ENCODE measurements at places on chromosomes 2 and 18. TPM values are rescaled to one million over a fixed set of nuclear protein-coding genes. Genes with fewer than 3 reads are reported as not detected.

The COX7A2L gene
- 60.8 TPM for total RNA-seq

GRCh38 chr2:98710734-98711133, 20.2 kb downstream of the MGAT4A start:
- H3K4me1 ChIP-seq: peaks cover 16% of the 10 kb centered on the region
- H3K27ac ChIP-seq: no peak overlapping the region
- no peak overlapping the region for H3K4me3 ChIP-seq
- H3K36me3 ChIP-seq: no peaks in the 10 kb centered on the region

- no peaks in the 10 kb centered on the region for H3K4me1 ChIP-seq
- H3K36me3 ChIP-seq: no peaks in the 10 kb centered on the region
- no peak overlapping the region for H3K4me3 ChIP-seq
These were observed 104.8 kb upstream of the TFPI start for GRCh38 chr2:187658952-187659525.

DNA sequence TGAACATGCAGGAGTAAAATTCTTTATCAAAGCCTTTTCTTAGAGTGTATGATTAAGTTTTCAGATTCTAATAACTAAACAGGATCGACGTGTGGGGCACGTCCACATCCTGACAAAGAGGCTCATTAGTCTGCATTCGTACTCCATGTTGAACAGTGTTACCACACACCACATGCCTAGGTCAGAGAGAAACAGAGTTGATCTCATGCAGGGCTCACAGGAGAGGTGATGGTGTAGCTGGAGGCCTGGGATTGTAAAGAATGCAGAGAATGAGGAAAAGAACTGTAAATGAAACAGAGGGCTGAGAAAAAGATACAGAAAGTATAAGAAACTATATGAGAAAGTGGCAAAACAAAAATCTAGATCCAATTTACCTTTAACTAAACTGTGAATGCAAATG, 632.5 kb downstream of the BCL11A start:
- H3K4me1 ChIP-seq: no peaks in the 10 kb centered on the region
- DNase-seq: no peak
- no peaks in the 10 kb centered on the region for H3K36me3 ChIP-seq
- no peak overlapping the region for H3K4me3 ChIP-seq
- no peaks in the 10 kb centered on the region for H3K27me3 ChIP-seq

DNA sequence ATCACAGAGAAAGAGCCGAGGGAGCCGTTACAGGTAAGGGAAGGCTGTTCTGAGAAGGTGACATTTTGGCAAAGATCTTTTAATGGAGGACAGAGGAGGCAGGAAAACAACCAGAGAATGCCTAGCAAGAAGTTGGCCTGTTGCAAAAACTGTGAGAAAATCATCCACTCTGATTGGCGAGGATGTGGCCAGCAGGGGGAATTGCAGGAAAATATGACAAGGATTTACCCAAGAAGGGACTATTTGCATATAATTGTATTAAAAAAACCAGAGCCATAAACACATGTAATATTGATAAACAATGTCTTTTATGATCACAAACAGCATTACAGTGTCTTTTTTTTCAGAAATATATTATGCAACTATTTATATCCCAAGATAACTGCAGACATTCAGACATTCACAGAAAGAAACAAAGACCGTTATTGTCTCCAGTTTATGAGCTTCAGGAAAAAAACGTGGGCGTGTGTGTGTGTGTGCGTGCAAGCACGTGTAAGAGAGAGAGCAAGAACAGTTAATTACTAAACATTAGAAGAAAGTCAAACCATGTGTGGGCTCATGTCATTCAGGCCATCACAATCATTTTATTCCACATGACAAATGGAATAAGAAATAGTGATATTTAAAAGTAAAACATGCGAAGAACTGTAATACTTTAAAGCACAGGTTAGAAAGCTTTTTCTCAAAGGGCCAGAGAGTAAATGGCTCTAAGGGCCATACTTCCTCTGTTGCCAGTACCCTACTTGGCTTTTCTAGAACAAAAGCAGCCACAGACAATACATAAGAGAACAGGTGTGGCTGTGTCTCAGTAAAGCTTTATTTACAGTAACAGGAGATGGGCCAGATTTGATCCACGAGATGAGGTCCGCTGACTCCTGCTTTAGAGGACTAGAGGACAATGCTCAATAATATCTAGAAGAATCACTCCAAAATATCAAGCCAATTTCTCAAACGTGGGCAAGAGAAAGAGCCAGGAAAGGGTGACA, 324.1 kb downstream of the DLGAP1 start:
- H3K36me3 ChIP-seq: no peaks in the 10 kb centered on the region
- H3K27ac ChIP-seq: no peak overlapping the region
- no peak for DNase-seq
- H3K27me3 ChIP-seq: no peaks in the 10 kb centered on the region

DNA sequence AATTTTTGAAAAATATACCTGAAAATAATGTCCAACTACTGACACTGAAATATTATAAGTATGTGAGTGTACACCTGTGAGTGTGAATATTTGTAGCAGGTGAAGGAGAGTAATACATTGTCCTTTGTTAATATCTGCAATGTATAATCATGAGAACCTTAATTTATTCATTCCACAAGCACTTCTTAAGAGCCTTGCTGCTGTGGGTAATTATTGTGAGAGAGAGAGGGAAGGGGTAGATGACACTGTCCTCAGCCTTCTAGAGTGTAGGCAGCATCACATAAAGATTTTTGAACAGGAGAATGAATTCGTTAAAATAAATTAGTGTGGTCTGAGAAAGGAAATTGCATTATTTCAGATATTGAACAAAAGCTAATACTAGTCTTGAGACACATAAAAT, 157.2 kb downstream of the MAP2 start:
- DNase-seq: no peak
- no peaks in the 10 kb centered on the region for H3K4me1 ChIP-seq
- H3K27me3 ChIP-seq: no peaks in the 10 kb centered on the region
- no peak overlapping the region for H3K4me3 ChIP-seq
- H3K36me3 ChIP-seq: no peaks in the 10 kb centered on the region

DNA sequence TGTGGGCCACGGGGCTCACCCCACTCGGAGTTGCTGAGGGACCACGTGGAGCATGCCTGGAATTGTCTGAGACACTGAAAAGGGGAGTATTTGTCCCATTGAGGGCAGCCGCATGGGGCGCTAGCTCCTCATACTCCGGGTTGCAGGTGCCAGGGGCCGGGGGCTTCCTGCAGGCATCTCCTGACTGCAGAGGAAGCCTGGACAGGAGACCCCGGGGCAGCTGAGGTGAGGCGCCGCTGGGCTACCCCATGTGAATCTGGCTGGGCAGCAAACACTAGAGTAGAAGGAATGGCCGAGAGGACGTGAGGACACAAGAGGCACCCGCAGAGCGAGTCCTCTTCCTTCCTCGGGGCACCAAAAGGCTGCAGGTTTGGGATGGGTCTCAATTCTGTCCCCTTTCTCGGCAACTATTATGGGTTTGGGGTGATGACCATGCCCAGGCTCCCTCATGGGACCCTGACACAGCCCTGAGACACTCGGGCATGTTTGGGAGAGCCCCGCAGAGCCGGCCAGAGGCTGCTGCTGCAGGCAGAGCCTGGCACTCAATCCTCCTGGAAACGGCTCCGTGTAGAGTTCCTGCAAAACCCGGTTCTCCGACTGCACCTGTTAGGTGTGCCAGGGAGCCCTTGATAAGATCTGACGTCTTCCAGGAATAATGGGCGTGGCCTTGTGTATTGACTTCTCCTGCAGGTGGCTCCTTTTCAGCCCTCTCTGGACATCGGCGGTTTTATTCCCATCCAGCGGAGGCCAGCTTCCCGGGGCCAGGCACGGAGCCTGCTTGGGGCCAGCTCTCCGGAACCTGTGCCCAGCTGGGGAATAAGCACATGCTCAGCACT, 77.0 kb downstream of the CTIF start:
- H3K27me3 ChIP-seq: no peaks in the 10 kb centered on the region
- H3K27ac ChIP-seq: no peak overlapping the region
- no peaks in the 10 kb centered on the region for H3K36me3 ChIP-seq
- no peak overlapping the region for H3K4me3 ChIP-seq
- no peaks in the 10 kb centered on the region for H3K4me1 ChIP-seq
- DNase-seq: peak; percentile 32

- no peak overlapping the region for H3K27ac ChIP-seq
- H3K27me3 ChIP-seq: no peaks in the 10 kb centered on the region
- no peaks in the 10 kb centered on the region for H3K4me1 ChIP-seq
- no peak overlapping the region for H3K4me3 ChIP-seq
These were observed 306.7 kb upstream of the POU3F3 start for GRCh38 chr2:104547221-104547620.

DNA sequence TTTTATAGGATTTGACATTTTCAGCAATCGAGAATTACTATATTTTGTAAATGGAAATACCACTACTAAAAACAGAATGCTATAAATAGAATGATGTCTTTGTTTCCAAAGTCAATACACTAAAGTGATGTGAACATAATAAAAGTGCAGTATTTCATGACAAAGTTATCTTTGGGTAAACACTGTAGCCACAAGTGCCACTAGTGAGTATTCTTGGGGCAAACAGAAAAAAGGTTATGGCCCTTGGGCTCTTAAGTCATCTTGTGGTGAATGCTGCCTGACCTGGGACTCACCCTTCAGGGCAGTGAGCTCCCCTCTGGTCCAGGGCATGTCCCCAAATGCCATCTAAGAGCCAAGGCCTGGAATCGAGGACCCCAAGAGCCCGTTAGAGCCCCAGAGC, 99.2 kb upstream of the KYNU start:
- H3K27ac ChIP-seq: no peak overlapping the region
- H3K27me3 ChIP-seq: no peaks in the 10 kb centered on the region
- peak; percentile 51 for DNase-seq
- H3K4me3 ChIP-seq: no peak overlapping the region
- H3K4me1 ChIP-seq: no peaks in the 10 kb centered on the region
- no peaks in the 10 kb centered on the region for H3K36me3 ChIP-seq

- no peak overlapping the region for H3K27ac ChIP-seq
- H3K4me1 ChIP-seq: no peaks in the 10 kb centered on the region
- DNase-seq: no peak
- no peak overlapping the region for H3K4me3 ChIP-seq
- H3K27me3 ChIP-seq: no peaks in the 10 kb centered on the region
These were observed 176.1 kb upstream of the PID1 start for GRCh38 chr2:229447227-229447626.

DNA sequence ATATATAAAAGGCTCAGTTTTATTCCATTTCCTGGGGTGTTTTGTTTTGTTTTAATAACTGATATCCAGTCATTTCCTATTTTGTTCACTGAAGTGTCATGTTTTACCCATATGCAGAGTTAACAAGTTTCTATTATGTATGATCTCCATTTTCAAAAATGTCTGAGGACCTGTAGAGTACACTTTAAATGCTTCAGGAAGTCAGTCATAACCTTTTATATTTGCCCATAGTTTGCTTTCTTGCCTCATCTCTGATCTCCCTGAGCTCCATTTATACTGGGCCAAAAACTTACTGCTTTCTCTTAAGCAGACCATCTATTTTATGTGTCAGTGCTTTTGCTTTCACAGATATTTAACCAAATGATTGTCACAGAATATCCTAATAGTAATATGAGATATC, 278.7 kb downstream of the MBD5 start:
- H3K36me3 ChIP-seq: no peaks in the 10 kb centered on the region
- no peak for DNase-seq
- H3K27ac ChIP-seq: no peak overlapping the region
- H3K4me3 ChIP-seq: no peak overlapping the region
- H3K4me1 ChIP-seq: no peaks in the 10 kb centered on the region

DNA sequence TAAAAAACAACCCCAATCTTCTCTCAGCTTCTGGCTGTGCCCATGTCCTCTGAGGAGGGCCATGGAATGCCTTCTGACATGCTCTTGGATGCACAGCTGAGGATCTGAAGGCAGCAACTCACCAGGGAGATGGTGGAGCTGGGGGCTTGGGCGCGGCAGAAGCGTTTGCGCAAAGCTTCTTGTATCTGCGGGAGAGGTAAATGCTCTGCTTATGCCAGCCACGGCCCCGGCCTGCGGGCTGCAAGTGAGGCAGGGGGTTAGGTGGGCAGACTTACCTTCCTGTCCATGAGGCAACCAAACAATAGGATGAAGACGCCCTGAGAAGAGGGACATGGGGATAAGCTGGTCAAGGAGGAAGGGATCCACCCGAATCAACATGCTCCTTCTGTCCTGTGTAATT, 36.0 kb upstream of the SELENOI start:
- H3K4me1 ChIP-seq: no peaks in the 10 kb centered on the region
- H3K27me3 ChIP-seq: no peaks in the 10 kb centered on the region
- no peak overlapping the region for H3K27ac ChIP-seq
- no peak for DNase-seq

GRCh38 chr2:154961676-154962075, 263.2 kb downstream of the KCNJ3 start:
- H3K27ac ChIP-seq: no peak overlapping the region
- DNase-seq: no peak
- no peaks in the 10 kb centered on the region for H3K27me3 ChIP-seq

DNA sequence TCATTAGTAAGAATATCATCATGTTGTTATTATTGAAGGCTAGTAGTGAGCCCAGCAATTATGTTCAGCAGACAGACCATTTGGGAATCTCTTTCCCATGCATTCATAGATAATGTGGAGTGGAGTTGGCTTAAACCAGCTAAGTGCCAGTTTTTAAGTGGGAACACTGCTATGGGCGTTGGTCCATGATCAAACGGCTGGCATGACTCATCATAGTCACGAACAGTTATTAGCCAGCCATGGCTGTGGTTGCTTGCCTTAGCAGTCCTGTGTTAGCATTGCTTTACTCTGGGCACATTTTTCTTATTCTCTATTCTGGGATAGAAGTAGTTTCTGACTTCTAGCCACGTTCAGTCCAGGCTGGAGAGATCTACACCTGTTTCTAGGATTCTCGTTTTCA, 17.7 kb downstream of the EIF4E2 start:
- H3K36me3 ChIP-seq: peaks cover 17% of the 10 kb centered on the region
- no peak overlapping the region for H3K27ac ChIP-seq
- no peaks in the 10 kb centered on the region for H3K4me1 ChIP-seq
- no peaks in the 10 kb centered on the region for H3K27me3 ChIP-seq

- no peaks in the 10 kb centered on the region for H3K4me1 ChIP-seq
- DNase-seq: no peak
- no peak overlapping the region for H3K4me3 ChIP-seq
These were observed 71.5 kb upstream of the HDAC4 start for GRCh38 chr2:239472235-239472775.
